Fibroblast of mammary gland (primary cell): ENCODE measurements at places on chromosomes 5 and 9.

DNA sequence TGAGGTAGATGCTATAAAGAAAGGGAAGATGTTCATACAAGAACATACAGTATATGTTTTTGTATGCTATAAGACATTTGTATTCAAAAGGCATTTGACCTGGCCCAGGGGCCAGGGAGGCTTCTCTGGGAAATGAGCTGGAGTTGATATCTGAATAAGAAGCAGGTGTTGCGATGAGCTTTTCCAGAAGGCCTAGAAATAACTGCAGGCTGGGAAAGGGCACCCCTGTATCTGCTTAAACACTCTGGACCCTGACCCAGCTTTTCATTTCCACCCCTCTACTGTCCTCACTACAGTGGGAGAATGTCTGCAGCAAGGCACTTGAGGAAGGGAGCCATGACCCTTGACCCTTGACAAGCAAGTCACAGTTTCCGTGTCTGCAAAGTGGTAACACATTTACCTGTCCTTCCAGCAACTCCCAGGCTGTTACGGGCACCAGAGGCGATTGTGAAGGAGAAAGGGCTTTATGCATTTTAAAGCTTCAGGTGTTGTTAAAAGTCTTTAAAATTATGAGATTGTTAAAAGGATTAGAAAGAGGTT is 88.2 kb upstream of the PANK3 start:
- DNase-seq: no peak

DNA sequence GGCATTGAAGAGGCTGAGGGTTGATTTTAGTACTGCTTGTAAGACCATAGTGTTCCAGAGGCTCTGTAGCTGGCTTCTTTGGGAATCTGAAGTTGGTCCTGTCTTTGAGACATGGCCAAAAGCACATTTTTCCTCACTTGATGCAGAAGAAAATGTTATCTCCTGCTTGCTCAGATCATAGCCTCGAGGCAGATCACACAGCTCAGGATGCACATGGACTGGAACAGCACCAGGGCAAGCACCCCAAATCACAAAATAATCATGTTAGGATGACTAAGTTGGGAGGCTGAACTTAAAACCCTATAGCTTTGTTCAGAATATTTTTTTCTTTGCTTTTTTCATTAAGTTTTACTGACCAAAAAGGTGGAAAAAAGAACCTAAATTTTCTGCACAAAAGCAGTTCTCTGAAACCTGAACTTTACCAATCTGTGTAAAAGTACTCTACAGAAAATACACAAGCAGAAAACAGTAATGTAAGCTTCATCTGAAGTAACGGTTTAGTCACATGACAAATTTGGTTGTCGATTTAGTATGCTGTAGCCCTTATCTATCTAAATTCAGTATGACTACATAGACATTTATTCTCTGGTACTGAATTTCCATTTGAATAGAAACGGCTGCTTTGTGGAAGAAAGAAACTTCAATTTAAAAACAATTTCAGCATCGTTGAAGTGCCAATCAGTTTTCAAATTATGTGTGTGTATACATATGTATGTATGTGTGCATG is 3.4 kb downstream of the KLHL9 start:
- no peak for DNase-seq

GRCh38 chr9:545480-545879 is 296.0 kb upstream of the DMRT1 start:
- DNase-seq: no peak

DNA sequence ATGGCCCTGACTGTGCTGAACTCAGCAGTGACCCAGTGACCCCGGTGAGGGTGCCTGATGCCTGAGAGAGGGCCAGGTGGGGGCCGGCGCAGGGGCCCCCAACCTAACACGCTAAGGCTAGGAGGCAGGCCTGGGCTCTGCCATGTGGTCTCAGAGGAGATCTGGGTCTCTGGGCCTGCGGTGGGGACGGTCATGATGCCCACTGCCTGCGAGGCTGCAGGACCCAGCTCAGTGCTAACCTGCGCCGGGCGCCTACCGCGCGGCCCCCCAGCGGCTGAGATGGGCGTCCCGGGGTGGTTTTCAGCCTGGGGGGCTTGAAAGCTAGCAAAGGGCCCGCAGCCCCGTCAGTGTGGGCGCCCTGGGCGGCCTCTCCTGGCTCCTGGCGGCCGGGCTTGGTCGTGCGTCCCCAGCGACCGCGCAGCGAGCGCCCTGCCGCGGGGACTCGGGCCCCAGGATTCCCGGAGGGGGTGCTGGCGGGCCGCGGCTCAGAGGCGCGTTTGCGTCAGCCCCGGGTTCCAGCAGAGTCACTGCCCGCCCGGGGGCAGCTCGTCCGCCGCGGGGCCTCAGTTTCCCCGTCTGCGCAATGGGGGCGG is 2.5 kb downstream of the EGFL7 start:
- no peak for DNase-seq

DNA sequence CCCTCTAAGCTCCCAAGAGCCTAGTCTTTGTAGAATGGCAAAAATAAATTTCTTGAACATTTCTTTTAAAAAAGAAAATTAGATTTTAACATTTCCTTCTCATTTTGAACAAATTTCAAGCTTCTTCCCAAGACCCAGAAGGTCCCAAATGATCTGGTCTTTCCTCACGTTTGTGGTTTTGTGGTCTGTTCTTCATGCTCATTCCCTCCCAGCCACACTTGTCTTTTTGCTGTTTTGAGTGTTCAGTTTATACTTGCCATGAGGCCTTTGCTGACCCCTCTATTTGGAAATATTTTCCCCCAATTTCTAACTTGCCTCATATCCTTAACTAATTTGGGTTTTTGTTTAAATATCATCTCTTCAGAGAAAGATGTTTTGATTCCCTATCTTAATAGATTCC is 133.4 kb upstream of the PAPPA start:
- peak; percentile 57 for DNase-seq

GRCh38 chr9:2109069-2109650 is 94.0 kb downstream of the SMARCA2 start:
- DNase-seq: peak; percentile 18

DNA sequence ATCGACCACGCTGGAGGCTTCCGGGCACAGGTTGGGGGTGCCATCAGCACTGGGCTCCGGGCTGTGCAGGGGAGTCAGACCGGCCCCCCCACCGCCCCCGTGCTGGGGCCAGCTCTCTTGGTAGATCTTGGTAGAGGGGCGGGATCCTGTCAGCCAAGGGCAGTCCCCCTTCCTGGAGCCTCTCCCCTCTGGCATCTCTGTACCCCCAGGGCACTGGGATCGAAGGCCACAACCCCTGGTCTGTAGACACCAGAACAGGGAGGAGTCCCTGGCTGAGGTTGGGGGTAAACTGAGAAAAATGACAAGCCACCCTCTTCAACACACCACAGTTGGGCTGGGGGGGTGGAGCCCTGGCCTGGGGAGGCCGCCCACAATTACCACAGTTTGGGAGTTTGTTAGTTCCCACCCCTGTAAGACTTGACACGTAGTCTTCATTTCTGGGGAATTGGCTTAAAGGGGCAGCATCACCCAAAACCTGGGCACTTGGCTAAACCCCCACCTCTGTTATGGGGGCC is 882 bp downstream of the CERCAM start:
- DNase-seq: peak; percentile 42

- DNase-seq: no peak
Observed at GRCh38 chr9:133954862-133955529, 37.1 kb downstream of the VAV2 start.

GRCh38 chr5:110616009-110616408 is 110.5 kb downstream of the TMEM232 start:
- no peak for DNase-seq

DNA sequence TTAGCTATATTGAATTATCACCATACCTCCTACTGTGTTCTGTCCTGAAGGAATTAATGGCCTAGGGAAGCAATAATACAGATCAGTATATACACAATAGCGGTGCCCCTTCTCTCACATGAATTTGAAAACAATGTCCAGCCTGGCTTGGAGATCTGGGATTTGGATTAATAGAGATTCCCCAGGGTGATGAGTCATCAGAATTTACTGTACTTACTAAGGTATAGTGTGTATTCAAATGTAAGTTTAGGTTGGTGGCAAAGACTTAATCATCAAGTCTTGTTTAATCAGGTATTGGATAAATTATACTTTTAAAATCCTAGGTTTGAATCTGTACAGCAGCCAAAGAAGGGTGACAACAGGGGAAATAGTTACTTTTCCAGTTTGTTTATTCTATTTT is 121.5 kb downstream of the FEM1C start:
- DNase-seq: peak; percentile 70

- DNase-seq: no peak
Observed at GRCh38 chr5:133196441-133197085, 144.8 kb downstream of the HSPA4 start.

- peak; percentile 68 for DNase-seq
Observed at GRCh38 chr5:37787742-37788141, 52.1 kb downstream of the GDNF start.

DNA sequence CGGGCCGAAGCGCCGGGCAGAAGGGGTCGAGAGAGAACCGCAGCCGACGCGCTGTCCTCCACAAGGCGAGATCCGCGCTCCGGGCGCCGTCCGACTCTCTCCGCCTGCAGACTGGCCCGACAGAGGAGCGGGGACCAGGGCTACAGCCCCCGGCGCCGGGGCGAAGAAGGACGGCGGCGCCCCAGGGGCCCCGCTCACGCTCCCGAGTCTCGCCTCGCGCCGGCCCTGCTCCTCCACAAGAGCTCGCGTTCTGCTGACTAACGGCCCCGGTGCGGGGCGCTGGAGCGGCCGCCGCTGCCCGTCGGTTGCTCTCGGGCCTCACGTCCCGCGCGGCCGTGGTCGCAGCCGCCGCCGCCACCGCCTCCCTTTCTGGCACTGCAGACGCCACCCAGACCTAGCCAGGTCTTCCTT is 338 bp downstream of the ABHD17B start:
- no peak for DNase-seq

GRCh38 chr5:107395632-107396350 is 274.9 kb downstream of the EFNA5 start:
- no peak for DNase-seq

- no peak for DNase-seq
Observed at GRCh38 chr9:111920531-111920930, 23.9 kb downstream of the UGCG start.

DNA sequence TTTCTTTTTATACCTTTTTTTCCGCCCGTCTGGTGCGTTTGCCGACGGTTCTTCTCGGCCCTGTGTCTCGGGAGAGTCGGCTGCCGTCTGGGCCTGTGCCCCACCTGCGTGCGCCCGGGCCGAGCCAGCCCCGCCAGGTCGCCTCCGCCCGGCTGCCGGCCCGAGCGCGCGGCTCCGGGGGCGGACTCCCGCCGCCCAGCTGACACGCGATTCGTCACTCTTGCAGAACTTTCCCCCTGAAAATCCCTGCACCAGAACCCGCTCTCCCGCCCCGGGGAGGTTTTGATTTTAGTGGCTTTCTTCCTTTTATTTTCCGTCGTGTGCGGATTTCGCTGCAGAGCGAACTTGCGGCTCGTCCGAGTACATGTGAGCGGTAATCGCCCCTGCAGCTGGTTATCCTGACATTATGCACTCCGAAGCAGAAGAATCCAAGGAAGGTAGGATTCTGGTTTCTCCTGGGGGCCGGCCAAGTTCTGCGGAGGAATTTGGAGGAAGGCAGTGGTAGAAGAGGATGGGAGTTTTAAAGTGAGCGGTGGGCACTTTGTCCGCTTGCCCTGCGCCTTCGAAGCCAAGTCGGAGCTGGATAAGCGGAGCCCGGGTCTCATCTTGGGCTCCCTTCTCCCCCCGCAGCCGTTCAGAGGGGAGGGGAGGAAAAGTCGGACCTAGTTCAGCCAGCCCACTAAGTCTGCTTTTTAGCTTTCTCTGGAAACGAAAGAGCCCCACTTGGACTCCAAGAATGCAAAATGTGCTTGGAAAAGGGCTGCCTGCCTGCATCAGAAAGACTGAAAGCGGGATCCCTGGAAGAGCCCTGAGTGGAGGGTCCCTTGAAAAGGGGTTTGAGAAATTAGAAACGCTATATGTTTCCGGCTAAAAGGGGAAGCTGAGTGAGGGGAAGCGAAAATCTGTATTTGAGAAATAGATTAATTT is at the start of gene TNFAIP8:
Gene TNFAIP8, plus strand, starts transcription at position 335 of the 927 bp plus-strand sequence. Its CDS starts 72 bp downstream, at position 407.
- peak; percentile 66 for DNase-seq

GRCh38 chr5:103801681-103802080 is 239.1 kb upstream of the NUDT12 start:
- DNase-seq: peak; percentile 4

DNA sequence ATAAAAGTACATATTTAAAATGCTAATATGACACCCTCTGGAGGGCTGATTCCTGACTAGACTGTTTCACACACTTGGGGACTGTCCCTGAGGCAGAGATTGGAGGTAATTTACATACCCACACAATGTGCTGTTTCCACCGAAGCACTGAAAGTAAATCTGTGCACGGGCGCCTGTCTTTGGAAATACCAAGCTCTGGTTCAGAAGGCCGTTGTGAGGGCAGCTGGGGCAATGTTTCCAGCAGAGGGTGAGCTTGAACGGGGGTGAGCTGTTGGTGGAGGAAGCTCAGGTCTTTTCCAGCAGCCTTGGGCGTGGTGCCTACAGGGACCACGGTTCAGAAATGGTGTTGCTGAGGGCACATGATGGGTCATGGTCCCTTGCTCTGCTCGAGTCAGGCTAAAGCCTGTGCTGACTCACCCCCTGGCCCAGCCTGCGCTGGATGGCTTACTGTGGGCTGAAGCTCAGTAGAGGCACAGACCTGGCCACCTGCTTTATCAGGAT is 25.8 kb upstream of the HMCN2 start:
- peak; percentile 21 for DNase-seq

GRCh38 chr5:178308541-178309092 is 76.0 kb upstream of the PHYKPL start:
- DNase-seq: no peak

GRCh38 chr9:18849890-18850677 is 182.9 kb downstream of the SAXO1 start:
- no peak for DNase-seq

- peak; percentile 66 for DNase-seq
Observed at GRCh38 chr9:111038331-111039230, at the start of gene LPAR1. Gene LPAR1 (minus strand): TSS chr9:111038470. CDS start chr9:110972117, 66,353 bp downstream.

- peak; percentile 2 for DNase-seq
Observed at GRCh38 chr5:103894882-103895281, 332.3 kb upstream of the NUDT12 start.

- DNase-seq: no peak
Observed at GRCh38 chr5:1946122-1946677, 63.5 kb upstream of the IRX4 start.

DNA sequence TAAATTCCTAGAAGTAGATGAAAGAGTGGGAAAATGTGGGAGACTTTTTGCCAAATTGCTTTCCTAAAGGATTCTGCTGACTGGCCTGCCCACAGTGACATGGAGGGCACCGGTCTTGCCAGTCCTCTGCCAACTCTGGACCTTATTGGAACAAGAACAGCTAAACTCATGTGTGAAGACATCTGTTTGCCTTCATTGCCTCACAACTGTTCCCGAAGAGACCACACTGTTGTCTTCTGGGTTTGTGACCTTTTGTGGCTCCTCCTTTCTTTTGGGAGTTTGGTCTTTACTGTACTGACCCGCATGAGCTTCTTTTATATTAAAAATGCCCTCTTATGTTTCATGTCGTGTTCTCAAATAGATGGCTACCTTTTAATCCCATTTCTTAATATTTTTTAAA is 16.1 kb upstream of the WNK2 start:
- DNase-seq: no peak
